ENCODE measurements at places on chromosomes 16 and 17.

GRCh38 chr16:87728026-87728425 is 37.8 kb downstream of the KLHDC4 start:
- no peak for DNase-seq

DNA sequence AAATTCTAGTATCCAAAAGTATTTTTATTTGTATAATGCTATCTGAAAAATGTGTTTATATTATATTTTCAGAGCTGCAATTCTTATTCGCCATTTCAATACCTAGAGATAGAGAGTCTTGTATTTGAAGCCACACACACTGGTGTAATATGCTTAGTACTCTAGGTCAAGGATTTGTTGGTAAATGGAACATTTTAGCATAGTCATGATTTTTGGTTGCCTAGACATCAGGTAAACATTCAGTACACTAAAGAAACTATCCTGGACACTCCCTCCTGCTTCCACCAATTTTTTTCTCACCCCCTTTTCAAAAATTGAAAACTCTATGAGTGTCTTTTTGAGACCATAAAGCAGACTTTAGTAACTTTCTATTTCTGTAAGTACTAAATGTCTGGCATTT is 20.8 kb downstream of the ABHD15 start:
- no peak for DNase-seq

GRCh38 chr16:64133366-64133765 is 988.5 kb downstream of the CDH11 start:
- no peak for DNase-seq

- no peak for DNase-seq
Observed at GRCh38 chr16:29747947-29748759, 2.4 kb upstream of the C16orf54 start.

- DNase-seq = no peak
Observed at GRCh38 chr16:66660422-66661209, 35.9 kb downstream of the CMTM4 start.

DNA sequence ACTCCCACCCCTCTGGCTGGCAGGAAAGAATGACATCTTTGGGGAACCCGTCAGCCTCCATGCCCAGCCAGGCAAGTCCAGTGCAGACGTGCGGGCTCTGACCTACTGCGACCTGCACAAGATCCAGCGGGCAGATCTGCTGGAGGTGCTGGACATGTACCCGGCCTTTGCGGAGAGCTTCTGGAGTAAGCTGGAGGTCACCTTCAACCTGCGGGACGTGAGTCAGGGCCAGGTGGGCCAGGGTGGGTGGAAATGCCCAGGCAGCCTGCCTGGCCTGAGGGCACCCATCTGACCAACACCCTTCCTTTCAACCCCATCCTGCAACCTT is 8.1 kb upstream of the DCAF7 start:
- DNase-seq = no peak

GRCh38 chr17:59038734-59039133 is 67.9 kb downstream of the TRIM37 start:
- DNase-seq = no peak

DNA sequence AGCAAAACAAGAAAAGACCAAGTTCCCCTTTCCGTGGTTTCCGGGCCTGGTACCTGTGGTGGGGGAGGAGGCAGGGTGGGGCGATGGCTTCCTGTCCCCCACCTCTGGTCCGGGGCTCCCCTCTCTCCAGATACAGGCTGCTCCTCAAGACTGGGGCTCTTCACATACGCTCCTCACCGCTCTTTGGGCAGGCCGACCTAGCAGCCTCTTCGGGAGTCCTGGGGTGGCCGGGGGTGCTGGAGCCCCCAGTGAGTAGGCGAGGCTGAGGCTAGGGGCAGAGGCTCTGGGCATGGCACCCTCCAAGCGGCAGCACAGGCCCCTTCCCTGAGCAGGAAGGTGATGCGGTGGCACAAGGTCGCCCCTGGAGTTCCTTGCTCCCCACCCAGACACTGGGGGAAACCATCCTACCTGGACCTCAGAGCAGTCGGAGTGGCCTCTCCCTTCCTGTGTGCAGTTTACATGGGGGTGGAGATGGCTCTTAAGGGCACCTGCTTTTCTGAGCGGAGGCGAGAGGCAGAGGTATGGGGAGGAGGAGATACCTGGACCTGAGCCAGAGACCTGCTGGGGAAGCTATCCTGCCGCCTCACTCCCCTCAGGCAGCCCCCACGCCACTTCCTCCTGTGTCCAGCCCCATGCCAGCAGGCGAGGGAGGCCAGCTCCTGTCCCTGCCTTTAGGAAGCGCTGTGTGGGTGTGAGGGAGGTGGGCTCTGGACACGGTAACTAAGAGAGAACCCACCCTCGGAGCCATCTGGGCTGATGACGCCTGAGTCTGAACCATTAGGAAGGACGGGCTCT is 891 bp downstream of the CORO1A start:
- DNase-seq = no peak

DNA sequence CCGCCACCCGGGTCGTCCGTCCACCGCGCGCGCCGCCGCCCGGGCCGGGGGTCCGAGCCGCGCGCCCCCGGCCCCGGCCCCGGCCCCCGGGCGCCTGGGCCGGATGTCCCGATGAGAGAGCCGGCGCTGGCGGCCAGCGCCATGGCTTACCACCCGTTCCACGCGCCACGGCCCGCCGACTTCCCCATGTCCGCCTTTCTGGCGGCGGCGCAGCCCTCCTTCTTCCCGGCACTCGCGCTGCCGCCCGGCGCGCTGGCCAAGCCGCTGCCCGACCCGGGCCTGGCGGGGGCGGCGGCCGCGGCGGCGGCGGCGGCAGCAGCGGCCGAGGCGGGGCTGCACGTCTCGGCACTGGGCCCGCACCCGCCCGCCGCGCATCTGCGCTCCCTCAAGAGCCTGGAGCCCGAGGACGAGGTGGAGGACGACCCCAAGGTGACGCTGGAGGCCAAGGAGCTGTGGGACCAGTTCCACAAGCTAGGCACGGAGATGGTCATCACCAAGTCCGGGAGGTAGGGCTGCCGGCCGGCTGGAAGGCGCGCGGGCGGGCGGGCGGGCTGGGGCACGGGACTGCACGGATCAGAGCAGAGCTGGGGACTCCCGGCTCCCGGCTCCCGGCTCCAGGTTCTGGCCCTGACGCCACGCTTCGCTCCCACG is 548 bp downstream of the TBX2 start:
- DNase-seq = no peak

- no peak for DNase-seq
Observed at GRCh38 chr16:49748322-49748721, 107.6 kb downstream of the ZNF423 start.

All from progenitor cell of endocrine pancreas (in vitro differentiated cells).